ENCODE measurements at places on chromosomes 13 and 19.

DNA sequence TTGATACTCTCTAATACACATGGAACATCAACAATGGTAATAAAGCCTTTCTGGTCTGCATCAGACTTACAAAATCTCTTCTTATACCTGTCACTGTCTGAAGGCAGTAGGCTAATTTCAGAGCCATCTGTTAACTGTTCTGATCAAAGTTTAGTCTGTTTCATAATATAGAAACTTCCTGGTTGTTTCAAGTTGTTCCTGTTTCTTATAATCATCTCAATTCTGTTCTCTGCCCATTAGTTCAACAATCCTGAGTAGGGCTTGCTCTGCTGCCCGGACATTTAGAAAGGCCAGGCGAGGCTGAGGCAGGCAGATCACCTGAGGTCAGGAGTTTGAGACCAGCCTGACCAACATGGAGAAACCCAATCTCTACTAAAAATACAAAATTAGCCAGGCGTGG lies 5.4 kb upstream of the ZSCAN5A start:
- DNase-seq = no peak

GRCh38 chr13:71481501-71481900 lies 385.5 kb downstream of the DACH1 start:
- no peak for DNase-seq

GRCh38 chr19:35316560-35316959 lies 12.4 kb upstream of the CD22 start:
- DNase-seq = no peak

GRCh38 chr13:78047151-78047550 lies 128.5 kb upstream of the EDNRB start:
- DNase-seq = no peak

DNA sequence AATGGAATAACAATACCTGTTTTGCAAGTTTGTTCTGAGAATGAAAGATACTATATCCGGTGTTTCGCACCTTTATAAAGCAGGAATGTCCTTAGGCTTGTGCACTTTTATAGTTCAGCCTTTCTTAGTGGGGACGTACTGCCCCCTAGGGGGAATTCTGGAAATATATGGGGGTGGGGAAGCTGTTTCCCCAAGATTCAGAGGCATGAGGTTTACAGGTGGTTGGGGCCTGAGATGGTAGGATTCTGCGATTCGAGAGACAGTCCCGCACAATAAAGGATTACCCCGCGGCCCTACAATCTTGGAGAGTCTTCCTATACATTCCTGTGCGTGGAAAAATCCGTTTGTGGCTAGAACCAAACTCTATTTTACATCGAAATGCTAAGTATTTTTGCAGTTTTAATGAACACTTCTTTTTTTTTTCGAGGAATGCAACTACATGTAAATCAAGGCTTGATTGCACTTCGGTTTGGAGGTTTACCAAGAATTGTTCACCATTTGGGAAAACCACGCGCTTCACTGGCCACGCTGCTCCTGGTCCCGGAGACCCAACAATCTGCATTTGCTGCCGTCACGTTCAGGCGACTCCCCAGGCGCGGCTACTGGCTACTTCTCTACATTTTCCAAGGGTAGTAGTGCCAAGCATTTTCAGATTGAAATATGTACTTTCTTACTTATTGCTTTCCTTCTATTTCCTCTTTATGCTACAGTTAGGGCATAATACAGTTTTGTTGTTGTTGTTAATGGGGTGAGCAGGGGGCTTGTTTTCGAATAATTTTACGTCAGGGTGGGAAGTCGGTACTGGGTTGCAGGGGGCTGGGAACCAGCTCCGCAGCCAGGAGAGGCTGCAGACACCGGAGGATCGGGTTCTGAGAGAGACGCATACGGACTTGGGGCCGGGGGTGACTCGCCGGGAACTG lies 830 bp downstream of the NEK5 start:
- no peak for DNase-seq

DNA sequence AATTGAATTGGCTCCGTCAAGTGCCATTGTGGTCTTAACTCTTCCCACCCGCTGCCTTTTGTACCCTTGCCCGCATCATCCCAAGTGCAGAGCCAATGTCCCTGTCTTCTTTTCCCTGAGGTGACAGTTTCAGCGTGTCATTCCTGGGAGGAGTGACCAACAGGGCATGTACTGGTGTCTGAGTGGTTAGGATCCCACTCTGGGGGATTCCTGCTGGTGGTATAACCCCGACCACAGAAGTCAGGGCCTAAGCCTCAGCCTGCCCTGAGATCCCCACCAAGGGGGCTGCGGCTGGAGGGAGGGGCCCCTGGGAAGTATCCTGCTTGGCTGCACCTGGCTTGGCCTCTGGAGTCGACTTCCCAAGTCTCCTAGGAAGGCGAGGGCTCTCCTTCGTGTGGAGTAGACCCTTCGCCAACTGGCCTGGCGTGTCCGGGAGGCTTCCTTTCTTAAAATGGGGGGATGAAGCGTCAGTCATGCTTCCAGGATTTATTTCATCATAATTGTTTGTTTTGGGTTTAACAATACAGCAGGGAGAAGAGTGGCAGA lies 40.6 kb downstream of the NFIX start:
- no peak for DNase-seq
